ENCODE measurements at places on chromosomes 13 and 19. TPM values are rescaled to one million over a fixed set of nuclear protein-coding genes. Genes with fewer than 3 reads are reported as not detected.

- H3K27ac ChIP-seq, result no peak overlapping the region
- no peak overlapping the region for H3K4me3 ChIP-seq
- H3K36me3 ChIP-seq, result no peaks in the 10 kb centered on the region
- DNase-seq, result peak; percentile 51
- H3K4me1 ChIP-seq, result no peaks in the 10 kb centered on the region
- H3K27me3 ChIP-seq, result no peaks in the 10 kb centered on the region
Measured at GRCh38 chr19:11881151-11881800, 6.3 kb upstream of the ZNF69 start.

DNA sequence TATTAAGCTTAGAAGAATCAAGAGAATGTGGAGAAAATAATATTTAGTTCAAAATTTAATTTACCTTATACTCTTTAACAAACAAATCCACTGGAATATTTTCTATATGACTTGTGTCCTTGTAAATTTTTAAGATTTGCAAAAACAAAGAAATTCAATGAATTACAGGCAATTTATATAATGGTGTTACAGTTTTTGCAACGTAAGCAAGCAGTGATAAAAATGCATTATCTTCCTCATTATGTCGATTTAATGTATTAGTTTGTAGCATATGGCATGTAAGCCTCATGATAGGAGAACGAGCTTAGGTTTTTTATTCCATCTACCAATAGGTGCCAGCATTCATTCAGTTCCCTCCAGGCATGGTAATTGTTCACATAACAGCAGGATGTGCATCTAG is 100.0 kb upstream of the PCDH9 start:
- H3K4me1 ChIP-seq, result no peaks in the 10 kb centered on the region
- H3K4me3 ChIP-seq, result no peak overlapping the region
- no peaks in the 10 kb centered on the region for H3K36me3 ChIP-seq
- no peaks in the 10 kb centered on the region for H3K27me3 ChIP-seq

- H3K27me3 ChIP-seq, result peaks cover 16% of the 10 kb centered on the region
- H3K4me3 ChIP-seq, result no peak overlapping the region
- no peaks in the 10 kb centered on the region for H3K36me3 ChIP-seq
- H3K27ac ChIP-seq, result no peak overlapping the region
Measured at GRCh38 chr19:7665076-7665475, 3.8 kb upstream of the RETN start.

Gene KLF12
- total RNA-seq, result 11.3 TPM

Gene GRK1
- total RNA-seq, result not detected

Gene ELSPBP1
- total RNA-seq, result not detected

Gene DIAPH3
- 3.2 TPM for total RNA-seq

- H3K27me3 ChIP-seq, result peaks cover 13% of the 10 kb centered on the region
- no peak for DNase-seq
- H3K36me3 ChIP-seq, result no peaks in the 10 kb centered on the region
- H3K27ac ChIP-seq, result no peak overlapping the region
- H3K4me1 ChIP-seq, result no peaks in the 10 kb centered on the region
Measured at GRCh38 chr19:13284929-13285928, 135.0 kb downstream of the IER2 start.

DNA sequence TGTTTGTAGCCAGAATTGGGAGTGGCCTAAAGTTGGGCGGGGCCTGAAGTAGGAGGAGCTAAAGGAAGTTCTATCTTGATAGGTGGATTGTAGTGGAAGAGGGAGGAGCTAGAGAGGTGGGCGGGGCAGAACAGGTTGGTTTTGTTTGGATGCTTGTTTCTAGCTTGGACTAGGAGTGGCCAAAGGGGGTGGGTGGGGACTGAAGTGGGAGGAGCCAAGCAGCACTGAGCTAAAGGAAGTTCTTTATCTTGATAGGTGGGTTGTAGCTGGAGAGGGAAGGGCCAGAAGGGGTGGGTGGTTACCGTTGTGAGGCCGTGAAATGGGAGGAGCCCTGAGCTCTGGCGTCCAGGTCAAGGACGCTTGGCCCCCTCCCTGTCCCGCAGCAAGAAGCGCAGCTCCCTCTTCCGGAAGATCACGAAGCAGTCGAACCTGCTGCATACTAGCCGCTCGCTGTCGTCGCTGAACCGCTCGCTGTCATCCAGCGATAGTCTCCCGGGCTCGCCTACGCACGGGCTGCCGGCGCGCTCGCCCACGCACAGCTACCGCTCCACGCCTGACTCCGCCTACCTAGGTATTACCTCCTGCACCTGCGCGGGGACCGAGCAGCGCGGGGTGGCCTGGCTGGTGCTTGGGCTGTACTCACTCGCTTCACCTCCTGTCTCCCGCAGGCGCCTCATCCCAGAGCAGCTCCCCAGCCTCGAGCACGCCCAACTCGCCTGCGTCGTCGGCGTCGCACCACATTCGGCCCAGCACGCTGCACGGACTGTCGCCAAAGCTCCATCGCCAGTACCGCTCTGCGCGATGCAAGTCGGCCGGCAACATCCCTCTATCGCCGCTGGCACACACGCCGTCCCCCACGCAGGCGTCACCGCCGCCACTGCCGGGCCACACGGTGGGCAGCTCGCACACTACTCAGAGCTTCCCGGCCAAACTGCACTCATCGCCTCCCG is 8.0 kb downstream of the DNASE2 start:
- H3K27ac ChIP-seq, result no peak overlapping the region
- H3K4me1 ChIP-seq, result no peaks in the 10 kb centered on the region
- no peaks in the 10 kb centered on the region for H3K27me3 ChIP-seq
- peaks cover 35% of the 10 kb centered on the region for H3K36me3 ChIP-seq
- peak; percentile 83 for DNase-seq
- peak overlapping the region; percentile 42 for H3K4me3 ChIP-seq

- H3K4me1 ChIP-seq, result no peaks in the 10 kb centered on the region
- H3K27ac ChIP-seq, result no peak overlapping the region
- H3K27me3 ChIP-seq, result peaks cover 6% of the 10 kb centered on the region
- no peak for DNase-seq
Measured at GRCh38 chr13:45575146-45575829, 40.3 kb downstream of the ERICH6B start.

- no peak for DNase-seq
- H3K27me3 ChIP-seq, result no peaks in the 10 kb centered on the region
- no peak overlapping the region for H3K4me3 ChIP-seq
- no peak overlapping the region for H3K27ac ChIP-seq
- no peaks in the 10 kb centered on the region for H3K36me3 ChIP-seq
Measured at GRCh38 chr19:31586282-31586681, 237.0 kb upstream of the TSHZ3 start.

- H3K27ac ChIP-seq, result peak overlapping the region; percentile 97
- H3K27me3 ChIP-seq, result no peaks in the 10 kb centered on the region
- peaks cover 52% of the 10 kb centered on the region for H3K4me1 ChIP-seq
- DNase-seq, result no peak
- H3K4me3 ChIP-seq, result peak overlapping the region; percentile 99
Measured at GRCh38 chr19:1874554-1875185, 10.6 kb downstream of the ABHD17A start.

Gene ACP7
- total RNA-seq, result not detected

DNA sequence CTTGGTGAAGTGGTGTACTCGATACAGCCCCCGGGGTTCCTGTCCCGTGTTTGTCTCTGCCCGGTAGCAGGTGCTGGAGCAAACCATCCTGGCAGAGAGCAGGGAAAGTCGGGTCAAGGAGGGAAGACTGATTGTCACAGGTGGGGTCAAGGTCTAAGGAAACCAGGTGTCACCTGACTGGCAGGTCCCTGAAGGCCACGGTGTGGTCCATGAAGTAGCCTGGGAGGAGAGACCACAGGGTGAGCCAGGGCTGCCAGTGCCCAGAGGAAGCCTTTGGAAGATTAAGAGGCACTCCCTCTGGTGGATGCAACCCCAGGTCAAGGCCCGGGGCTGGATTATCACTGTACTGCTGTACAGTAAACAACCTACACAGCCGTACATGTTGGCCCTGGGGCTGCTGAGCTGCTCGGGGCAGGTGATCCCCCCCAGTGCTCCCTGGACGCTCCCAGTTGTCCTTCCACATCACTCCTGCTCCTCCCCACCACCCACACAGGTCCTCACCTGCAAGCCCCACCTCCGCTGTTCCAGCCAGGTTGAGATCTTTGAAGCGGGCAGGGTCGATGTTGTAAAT is 6.0 kb upstream of the CCER2 start:
- no peak overlapping the region for H3K27ac ChIP-seq
- peak; percentile 12 for DNase-seq
- no peak overlapping the region for H3K4me3 ChIP-seq
- H3K4me1 ChIP-seq, result no peaks in the 10 kb centered on the region
- H3K27me3 ChIP-seq, result no peaks in the 10 kb centered on the region

DNA sequence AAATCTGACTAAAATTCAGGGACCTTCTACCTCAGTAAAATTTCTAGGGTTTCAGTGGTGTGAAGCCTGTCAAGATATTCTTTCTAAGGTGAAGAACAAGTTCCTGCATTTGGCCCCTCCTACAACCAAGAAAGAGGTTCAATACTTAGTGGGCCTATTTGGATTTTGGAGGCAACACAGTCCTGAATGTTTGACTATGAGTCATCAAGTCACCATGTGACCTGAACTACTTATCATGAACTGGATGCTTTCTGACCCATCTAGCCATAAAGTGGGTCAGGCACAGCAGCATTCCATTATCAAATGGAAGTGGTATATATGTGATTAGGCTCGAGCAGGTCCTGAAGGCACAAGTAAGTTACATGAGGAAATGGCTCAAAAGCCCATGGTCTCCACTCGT is 163.0 kb upstream of the IRS2 start:
- no peak overlapping the region for H3K27ac ChIP-seq
- no peaks in the 10 kb centered on the region for H3K27me3 ChIP-seq
- DNase-seq, result no peak
- no peak overlapping the region for H3K4me3 ChIP-seq
- no peaks in the 10 kb centered on the region for H3K36me3 ChIP-seq

Gene UGGT2
- 18.0 TPM for total RNA-seq

GRCh38 chr13:27170221-27170515 is 1.4 kb downstream of the USP12 start:
- peaks cover 49% of the 10 kb centered on the region for H3K4me1 ChIP-seq
- H3K27me3 ChIP-seq, result no peaks in the 10 kb centered on the region
- peak overlapping the region; percentile 69 for H3K4me3 ChIP-seq
- peak overlapping the region; percentile 89 for H3K27ac ChIP-seq

DNA sequence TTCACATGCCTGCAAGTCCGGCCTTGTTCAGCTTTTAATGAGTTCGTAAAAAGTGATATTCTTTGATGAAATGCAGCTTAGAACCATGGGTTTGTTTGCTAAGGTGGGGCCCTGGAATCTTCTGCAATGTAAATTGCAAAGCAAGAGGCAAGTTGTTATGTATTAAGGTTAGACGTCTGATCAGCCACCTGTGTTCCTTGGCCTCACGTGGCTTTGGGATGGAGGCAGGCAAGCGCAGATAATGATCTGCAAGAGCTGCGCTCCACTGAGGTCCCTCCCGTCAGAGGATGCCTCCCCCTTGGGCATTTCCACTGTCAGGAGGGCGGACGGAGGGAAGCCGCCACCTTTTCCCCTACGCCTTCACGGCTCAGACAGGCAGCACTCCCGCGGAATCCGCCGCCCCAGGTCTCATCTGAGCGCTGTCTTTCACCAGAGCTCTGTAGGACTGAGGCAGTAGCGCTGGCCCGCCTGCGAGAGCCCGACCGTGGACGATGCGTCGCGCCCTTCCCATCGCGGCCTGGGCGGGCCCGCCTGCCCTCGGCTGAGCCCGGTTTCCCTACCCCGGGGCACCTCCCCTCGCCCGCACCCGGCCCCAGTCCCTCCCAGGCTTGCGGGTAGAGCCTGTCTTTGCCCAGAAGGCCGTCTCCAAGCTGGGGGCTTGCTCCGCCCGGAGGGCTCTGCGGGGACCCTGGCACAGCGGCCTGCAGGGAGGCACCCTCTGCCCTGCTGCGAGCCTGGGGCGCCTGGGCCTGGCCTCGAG is 110.9 kb downstream of the CRYL1 start:
- no peak for DNase-seq
- H3K27me3 ChIP-seq, result peaks cover 4% of the 10 kb centered on the region
- H3K27ac ChIP-seq, result no peak overlapping the region
- no peaks in the 10 kb centered on the region for H3K36me3 ChIP-seq
- H3K4me3 ChIP-seq, result no peak overlapping the region

- H3K36me3 ChIP-seq, result no peaks in the 10 kb centered on the region
- H3K27ac ChIP-seq, result peak overlapping the region; percentile 47
- no peaks in the 10 kb centered on the region for H3K27me3 ChIP-seq
Measured at GRCh38 chr13:44259045-44260027, 114.3 kb upstream of the SERP2 start.

Gene NANOS3
- total RNA-seq, result 0.68 TPM

Gene CPT1C
- total RNA-seq, result 3.8 TPM
